ENCODE measurements at places on chromosomes 3 and 15.

- no peak for DNase-seq
Observed at GRCh38 chr3:46900007-46900292, 22.4 kb downstream of the PTH1R start.

- DNase-seq, result no peak
Observed at GRCh38 chr3:105327662-105328337, 38.9 kb upstream of the ALCAM start.

- DNase-seq, result no peak
Observed at GRCh38 chr3:125139386-125139785, 73.2 kb downstream of the SLC12A8 start.

DNA sequence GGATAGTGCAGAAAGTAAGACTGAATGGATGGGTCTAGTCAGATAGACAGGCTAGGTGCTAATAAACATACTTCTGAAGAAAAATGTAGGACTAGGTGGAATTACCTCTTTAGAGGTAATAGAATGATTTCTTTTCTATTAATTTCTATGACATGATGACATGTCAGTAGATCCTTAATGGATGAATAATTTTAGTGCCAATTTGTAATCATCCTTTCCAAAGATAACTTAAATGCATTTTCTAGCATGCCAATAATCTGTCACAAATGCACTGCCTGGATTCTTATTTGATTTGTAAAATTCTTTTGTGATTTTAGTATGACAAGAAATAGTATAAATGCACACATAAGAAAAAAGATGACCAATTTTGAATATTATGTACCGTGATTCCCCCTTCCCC lies 356.7 kb downstream of the NAALADL2 start:
- DNase-seq, result no peak

DNA sequence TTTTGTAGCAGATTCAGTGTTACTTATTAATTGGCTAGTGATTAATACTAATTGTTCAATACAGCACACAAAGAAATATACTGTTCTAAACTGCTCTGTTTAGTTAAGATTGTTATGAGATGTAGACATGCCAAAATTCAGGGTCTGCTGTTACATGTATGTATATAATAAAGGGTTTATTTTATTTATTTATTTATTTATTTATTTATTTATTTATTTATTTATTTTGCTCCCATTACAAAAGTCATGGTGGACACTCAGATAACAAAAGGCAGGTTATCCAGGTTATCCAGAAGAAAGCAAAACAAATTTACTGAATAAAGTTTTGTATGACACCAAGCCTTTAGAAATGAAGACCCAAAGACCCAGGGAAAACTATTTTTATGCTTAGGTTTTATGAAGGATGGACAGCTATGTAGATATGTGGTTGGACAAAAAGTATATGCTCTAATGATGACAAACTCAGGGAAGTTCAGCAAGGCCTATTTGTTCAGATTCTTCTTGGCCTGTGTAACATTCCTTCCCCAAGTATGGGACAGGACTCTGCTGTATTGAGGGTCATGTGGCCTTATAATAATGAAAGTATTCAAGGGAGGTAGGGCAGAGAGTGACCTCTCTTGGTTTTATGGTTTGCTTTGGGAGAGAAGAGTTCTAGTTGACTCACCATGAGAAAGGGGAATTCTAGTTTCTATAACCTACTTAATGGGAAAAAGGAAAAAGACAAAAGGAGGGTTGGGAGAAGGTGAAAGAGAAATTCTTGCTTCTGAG lies 1056.8 kb downstream of the ROBO2 start:
- DNase-seq, result peak; percentile 38

DNA sequence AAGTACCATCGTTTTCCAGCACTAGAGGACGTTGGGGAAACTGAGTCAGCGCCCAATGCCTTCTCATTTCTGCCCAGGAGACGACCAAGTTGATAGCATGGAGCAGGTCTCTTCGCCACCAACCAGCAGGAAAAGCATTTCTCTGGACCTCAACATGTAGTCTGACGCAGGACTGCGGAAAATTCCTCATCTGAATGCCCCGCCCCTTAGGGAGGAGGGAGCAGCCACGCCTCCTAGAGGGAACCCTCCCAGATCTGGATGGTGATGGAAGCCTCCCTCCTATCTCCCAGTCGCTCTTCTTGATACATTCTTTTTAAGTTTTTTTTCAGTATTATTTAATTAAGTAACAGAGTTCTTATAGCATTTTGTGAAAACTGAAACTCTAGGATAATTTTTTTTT lies 17.4 kb upstream of the MINDY4B start:
- DNase-seq, result no peak

- no peak for DNase-seq
Observed at GRCh38 chr15:77179541-77179998, 108.7 kb upstream of the TSPAN3 start.

DNA sequence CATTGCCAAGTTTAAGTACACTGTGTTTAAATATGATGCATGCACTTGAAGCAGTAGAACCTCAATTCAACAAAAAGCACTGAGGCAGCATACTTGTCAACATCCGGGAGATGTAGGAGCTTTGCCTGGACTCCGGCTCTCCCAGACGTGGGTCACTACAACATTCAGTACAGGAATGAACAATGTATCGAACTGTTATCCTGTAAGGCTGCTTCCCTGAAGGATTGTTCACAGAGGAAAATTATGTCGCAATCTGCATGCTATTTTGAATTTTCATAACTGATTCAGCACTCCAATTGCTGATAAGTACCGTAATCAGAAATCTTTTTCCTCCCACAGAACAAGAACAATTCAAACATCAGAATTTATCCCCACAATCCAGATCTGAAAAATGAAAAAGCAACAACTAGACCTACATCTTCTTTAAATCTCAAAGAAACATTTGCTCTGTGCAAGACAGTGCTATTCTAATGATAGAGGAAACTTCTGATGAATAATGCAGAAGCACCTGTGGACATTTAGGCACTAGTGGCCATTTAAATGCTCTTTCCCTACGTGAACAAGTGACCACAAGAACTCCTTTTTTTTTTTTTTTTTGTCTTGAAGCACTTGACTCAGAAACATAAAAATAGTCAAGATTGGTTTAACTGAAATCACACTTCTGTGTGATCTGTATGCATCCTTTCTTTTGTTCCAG lies 113.4 kb downstream of the PLCH1 start:
- no peak for DNase-seq

DNA sequence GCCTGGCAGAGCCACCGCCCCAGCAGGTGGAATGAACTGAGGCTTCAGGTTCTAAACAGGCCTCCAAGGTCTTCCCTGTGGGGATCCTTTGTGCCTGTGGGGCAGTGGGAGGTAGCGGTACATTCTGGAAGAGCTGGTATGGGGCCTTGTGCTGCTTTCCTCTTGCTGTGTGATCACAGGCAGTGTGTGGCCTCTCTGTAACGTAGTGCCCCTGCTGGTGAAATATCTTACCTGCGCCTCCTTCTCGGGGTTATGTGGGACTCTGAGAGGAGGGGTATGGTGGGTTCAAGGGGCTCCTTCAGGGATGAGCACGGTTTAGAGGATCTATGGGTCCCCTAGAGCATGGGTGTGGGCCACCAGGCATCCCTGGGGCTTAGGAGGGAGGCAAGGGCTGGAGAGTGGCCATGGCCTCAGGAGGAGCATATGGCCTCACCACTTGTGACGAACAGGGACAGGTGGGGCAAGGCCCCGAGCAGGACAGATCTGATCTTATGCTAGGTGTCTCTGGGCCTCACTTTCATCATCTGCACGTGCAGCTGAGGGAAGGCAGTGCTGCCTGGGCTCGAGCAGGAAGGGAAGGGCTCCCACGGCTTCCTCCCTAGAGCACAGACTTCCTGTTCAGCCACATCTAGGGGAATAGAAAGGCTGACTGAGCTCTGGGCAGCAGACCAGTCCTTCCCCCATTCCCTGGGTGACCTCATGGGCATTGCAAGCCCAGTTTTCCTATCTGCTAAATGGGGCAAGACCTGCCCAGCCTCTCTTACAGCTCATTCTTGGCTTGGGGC lies 1.9 kb upstream of the ALS2CL start:
- DNase-seq, result peak; percentile 6

- no peak for DNase-seq
Observed at GRCh38 chr3:45617430-45618080, 23.0 kb downstream of the LIMD1 start.

- DNase-seq, result no peak
Observed at GRCh38 chr3:97871801-97872524, 50.2 kb downstream of the CRYBG3 start.

DNA sequence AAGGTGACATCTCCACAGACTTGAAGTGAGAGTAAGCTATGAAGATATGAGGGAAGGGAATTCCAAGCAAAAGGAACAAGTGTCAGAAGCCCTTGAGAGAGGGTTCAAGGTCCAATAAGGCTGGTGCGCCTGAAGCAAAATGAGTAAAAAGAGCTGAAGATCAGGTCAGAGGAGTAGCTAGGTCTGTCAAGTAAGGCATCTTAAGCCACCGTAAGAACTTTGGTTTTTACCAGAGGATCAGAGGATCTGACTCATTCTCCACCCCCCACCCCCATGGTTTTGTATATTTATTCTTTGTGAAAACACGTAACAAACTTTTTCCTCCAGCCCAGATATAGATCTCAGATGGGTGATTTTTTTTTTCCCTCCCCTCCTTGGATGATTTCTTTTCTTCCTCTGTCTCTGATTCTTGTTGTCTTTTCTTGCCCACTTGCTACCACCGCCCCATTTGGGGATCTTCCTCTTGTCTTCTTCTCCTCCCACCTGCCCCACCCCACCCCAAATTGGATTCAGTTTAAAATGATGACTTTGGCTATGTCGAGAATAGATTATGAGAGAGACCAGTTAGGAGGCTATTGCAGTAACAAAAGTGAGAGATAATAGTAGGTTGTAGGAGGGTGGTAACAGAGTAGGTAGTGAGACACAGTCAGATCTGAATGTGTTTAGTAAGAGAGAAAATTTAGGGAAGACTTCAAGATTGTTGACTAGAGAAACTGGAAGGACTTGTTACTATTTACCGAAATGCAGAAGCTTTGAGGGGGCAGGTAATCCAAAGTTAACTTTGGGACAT lies 6.1 kb downstream of the TRMT10C start:
- no peak for DNase-seq

DNA sequence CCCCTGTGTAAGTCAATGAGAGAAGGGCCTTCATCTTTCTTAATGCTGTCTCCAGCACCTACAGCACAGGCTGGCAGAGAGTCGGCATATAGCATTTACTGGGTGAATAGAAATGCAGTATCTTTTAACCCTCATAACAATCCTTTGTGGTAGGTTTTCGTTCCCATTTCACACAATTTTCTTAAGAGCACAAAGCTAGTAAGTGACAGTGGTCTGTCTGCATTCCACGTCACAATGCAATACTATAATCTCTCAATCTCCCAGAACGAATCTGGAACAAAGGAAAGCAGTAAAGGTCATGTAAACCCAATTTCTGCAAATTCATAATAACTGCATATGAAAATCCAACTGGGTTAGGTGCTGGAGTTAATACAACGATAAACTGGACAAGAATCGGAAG lies 1.4 kb upstream of the ZFAND6 start:
- DNase-seq, result no peak

DNA sequence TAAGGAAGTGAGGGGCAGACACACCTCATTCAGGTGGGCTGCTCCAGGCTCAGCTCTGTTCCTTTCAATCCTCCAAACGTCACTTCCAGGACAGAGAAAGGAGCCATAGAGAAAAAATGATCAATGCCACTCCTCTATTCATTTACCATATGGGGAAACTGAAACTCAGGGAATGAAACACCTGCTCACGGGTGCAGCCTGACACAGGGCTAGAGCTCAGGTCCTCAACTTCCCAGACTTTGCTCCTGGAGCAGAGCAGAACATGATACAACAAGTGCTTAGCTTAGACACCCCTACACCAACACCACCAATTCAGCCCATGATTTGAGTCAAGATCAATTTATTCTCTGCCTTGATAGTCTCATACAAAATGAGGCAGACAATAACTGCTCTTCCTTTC lies 58.5 kb upstream of the LPP start:
- no peak for DNase-seq

DNA sequence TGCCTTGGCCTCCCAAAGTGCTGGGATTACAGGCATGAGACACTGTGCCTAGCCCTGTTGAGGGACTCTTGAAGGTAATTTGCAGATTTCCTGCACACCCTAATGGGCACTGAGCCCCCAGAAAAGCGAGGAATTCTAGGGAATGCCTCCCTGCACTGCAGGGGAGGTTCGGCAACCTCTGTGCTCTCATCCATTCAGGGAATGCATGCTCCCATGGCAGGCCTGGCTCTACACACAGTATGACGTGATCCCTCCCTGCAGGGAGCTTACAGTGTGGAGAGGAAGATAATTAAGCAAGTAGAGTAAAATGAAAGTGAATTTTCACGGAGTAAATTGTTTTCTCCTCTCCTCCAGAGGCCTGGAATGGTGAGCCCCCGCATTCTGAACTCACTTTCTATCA lies 133.3 kb upstream of the HACD2 start:
- no peak for DNase-seq

- DNase-seq, result peak; percentile 31
Observed at GRCh38 chr3:1960506-1960905, 138.2 kb upstream of the CNTN4 start.

GRCh38 chr3:191775451-191776233 lies 314.7 kb downstream of the PYDC2 start:
- peak; percentile 37 for DNase-seq

DNA sequence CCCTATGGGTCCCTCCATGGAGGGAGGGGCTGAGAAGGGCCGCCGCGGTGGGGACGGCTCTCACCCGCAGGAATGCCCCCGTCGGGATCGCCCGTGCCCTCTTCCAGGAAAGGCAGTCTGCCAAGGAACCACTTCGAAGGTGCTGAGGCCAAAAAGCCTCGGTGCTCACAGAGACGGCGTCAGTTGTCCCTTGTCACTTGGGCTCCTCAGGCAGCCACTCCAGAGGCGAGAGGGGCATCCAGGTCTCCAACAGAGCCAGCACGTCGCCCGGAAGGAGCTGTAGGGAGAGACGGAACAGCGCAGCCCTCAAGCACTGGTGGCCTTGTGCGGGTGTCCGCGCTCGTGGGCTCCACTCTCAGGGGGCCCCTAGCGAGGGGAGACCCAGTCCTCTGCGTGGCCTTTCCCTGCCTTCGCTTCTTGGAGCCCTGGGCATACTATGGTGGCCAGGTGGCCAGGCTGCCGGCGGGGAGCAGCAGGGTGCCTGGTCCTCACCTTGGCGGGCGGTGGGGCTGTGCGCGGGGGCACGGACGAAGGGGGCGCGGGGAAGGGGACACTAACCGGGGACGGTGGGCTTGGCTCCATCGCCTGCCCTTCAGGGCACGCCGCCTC lies 994 bp downstream of the MESP1 start:
- no peak for DNase-seq

DNA sequence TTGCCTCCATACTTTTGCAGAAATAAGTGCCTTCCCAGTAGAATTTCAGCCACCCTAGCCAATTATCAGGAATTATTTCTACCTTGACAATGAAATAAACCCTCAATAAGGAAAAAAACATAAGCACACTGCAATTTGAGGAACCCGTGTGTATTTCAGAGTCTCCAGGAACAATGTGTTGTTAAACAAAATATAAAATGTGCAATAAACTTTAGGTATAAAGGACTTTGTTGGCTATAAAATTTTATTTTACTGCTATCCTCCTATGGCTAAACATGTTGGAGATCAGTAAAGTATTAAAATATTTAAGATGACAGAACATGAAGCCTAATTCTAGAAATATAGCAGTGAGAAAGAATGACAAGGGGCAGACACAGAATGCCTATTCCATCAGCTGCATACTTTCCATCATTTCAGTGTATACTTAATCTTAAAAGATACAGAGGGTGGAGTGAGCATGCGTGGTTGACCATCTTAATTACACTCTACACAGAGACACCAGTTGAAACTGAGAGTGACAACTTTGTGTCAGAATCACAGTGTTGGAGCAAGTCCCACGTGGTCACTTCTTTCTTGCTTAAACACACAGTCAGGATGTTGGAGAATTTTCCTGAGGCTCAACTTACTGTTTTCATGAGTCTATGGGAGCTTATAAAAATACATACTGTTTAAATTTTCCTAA lies 79.0 kb upstream of the SUCLG2 start:
- no peak for DNase-seq
